ENCODE measurements at places on chromosomes 4 and X.

DNA sequence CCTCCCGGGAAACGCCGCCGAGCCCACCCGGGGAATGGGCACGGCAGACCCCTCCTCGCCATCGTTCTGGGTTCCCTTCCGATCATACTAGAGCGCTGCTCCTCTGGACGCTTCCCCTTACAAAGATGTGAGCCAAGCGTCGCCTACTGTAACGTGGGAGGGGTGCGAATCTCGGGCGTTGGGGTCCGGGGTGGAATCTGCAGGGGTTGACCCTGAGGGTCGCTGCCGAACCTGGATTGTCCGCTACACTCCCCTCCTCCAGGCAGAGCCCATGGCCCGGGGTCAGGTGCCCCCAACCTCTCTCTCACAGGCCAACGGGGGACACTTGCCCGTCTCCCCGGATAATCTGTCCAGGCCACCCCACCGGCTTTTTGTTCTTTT lies 13.8 kb downstream of the BCOR start:
- no peak for DNase-seq

GRCh38 chrX:20233336-20233735 lies 33.4 kb downstream of the RPS6KA3 start:
- DNase-seq: no peak

GRCh38 chr4:84852081-84852480 lies 114.4 kb downstream of the WDFY3 start:
- no peak for DNase-seq

GRCh38 chr4:129998436-129999150 lies 902.6 kb downstream of the C4orf33 start:
- DNase-seq: no peak

- no peak for DNase-seq
Measured at GRCh38 chr4:35125995-35126712, 1118.2 kb downstream of the ARAP2 start.

- DNase-seq: peak; percentile 50
Measured at GRCh38 chr4:80072228-80072743, 743 bp downstream of the ANTXR2 start.

DNA sequence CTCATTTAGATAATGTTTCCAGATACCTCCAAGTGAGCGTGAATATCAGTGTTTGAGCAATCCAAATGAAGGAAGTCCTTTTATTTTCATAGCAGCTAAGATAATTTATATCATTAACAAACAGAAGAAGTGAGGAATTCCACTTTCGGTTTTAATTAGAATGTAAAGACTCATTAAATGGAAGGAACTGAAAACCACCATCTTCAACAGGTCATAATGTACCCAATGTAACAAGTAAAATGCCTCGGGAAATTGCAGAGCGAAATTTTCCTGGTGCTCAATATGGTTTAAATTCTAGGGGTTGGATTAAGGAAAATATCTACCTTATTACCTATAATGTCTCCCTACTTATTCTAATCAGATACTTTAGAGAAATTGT lies 33.9 kb upstream of the SLC9A7 start:
- DNase-seq: no peak

- DNase-seq: peak; percentile 23
Measured at GRCh38 chr4:17327591-17327990, 184.3 kb downstream of the QDPR start.

- no peak for DNase-seq
Measured at GRCh38 chr4:86294883-86295282, 65.0 kb downstream of the MAPK10 start.

DNA sequence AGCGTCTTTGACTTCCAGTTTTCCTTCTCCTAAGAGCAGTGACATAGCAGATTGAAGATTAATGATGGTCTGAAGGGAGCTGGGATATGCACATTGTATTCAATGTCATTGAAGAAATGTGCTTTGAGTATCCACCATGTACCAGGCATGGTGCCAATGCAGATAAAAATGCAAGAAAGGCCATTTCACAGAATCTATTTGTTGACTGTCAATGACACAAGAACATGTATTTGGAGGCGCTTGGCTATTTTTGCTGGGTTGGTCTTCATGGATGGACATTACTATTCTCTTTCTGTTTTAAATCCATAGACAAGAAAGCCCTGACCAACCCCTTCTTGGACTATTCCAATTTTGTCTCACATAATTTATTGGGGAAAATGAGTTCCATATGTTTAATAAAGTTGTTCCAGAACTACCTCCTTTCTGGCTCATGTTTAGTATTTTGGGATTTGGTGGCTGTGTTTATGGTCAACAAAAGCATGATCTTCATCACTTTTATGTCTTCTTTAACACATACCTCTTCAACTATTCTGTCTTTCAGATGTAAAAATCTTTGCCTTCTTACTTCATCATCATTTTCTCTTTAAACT lies 174.5 kb downstream of the CPE start:
- DNase-seq: no peak

DNA sequence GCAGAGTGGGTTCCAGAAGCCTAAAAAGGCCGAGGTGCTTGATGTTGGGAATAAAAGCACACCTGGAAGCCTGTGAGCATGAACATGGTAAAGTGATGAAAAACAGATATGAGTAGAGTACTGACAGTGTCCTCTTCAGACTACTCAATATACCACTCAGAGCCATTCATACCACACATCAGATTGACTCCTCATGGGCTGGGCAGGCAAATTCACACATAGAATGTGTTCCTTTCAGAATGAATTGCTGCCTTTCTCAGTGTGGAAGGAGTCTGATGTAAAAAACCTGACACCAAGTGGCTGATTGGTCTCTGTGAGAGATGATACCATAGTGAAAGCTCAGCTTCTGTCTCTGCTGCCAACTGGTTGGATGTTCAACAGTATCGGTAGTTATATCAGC lies 442.7 kb downstream of the RAPGEF2 start:
- no peak for DNase-seq

Measured in GM03348 (cell line).